Osteocyte (in vitro differentiated cells): ENCODE measurements at places on chromosomes 16 and 17. TPM values are rescaled to one million over a fixed set of nuclear protein-coding genes. Genes with fewer than 3 reads are reported as not detected.
A peak's percentile ranks its signal among the peaks of the same experiment; 100 is the strongest.

DNA sequence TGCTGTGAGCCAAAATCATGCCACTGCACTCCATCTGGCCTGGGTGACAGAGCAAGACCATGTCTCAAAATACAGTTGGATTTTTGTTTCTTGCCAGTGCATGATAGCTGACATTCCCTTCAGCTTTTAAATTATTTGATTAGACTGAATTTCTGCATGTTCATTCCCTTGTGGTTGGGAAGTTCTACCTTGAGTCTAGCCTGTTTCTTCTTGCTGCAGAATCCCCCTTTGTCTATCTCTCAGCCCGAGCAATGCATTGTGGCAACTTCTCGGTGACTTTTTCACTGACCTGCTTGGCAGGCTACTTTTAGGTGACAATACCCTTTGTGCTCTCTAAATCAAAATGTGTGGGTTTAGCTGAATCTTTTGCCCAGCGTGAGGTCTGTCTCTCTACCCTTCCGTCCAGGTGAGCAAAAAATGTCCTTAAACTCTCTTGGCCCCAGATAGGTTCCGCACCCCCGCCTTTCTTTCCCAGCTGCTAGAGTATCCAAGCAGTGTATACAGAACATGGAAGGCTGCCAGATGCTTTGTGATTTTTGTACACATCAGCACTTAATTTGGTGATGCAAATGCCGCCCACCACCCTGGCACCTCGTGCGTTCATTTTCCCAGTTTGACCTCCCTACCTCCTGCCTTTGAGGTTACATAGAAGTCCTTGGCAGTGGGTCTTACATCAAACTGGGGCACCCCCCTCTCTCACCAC lies 130.2 kb downstream of the ABCC6 start:
- no peak for DNase-seq

DNA sequence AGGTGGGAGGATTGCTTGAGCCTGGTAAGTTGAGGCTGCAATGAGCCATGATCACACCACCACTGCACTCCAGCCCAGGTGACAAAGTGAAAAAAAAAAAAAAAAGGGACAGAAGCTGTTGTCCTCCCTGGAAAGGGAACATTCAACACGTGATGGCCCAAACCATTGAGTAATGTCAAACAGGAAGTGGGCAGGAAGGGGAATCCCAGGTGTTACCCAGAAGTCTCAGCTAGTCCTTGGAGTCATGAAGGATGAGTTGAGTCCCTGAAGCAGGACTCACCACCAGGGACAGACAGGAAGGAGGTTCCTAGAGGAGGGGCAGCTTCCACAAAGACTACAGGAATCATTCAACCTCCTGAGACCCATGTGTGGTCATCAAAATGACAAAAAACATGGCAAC lies 19.8 kb upstream of the CMIP start:
- DNase-seq = no peak

DNA sequence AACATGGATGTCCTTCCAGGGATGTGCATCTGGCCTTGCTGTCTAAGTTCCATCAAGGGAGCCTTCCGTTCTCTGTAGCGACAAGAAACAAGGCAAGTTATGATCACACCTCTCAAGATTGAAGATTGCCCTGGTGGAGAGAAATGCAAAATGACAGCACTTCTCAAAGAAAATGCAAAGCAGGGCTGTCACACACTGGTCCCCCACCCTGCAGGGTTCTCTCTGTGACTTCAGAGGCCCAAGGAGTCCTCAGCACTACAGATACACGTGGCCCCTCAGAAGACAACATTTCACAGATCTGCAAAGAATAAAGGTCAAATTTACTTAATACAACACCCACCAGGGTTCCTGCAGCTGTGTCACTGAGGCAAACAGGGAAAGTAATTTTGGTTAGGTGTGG lies 60.7 kb upstream of the TEX2 start:
- no peak for DNase-seq

DNA sequence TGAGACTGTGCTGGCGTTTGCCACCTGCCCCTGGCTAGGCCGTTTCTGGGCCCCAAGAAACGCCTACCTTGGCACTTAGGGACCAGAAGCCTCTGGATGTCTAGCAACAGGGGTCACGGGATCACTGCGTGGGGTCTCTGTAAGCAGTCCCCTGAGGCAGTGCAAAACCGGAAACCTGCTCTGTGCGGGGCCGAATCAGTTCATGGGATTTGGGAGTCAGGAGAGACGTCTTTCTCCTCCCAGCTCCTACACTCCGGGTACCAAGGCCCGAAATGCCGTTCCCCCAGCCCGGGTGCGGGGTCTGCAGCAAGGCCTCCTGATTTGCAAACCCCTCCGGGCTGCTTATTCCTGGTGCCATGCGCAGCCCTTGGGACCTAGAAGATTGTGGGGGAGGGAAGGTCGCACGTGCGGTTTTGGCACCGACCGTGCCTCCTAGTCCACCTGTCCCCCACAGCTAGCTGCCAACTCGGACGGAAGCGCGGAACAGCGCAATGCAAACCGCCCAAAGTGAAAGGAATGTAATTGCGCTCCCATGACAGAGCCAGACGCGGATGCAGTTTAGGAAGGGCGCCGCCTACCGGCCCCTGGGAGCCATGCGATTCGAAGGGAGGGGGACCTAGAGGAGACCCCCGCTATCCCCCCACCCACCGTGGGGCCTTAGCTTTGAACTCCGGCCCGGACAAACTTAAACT lies 6.5 kb downstream of the IRX5 start:
- DNase-seq = peak; percentile 88

DNA sequence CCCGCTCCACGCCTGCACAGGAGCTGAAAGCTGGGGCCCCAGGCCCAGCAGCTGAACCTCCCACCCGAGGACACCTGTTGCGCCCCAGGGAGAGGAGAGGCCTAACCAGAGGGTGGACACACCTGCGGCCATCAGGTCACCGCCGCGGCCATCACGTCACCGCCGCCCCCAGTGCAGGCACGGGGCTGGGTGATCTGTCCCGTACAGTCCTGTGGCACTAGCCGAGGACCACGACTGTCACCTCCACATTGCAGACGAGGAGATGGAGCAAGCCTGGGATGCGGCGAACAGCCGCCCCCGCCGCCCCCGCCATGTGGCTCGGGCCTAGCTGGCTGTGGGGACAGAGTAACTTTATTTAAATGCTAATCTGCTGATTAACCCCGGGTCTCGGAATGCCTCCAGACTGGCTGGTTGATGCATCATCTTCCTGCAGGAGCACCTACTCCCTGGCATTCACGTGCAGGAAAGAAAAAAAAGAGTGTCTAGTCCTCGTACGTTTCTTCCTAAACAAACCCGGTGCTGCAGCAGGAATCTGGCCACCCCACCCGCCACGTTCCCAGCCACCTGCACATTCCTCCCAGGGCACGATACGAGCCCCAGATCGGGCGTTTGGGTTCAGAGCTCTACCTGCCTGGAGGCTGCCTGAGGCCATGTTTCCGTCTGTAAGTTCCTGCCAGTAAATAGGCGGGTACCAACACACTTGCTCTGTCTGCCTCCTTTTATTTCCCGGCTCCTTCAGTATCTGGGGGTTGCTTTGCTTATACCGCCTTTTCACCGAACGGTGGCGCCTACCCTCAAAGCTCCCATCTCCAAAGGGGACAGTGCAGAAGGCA lies 29.9 kb downstream of the PIEZO1 start:
- no peak for DNase-seq

DNA sequence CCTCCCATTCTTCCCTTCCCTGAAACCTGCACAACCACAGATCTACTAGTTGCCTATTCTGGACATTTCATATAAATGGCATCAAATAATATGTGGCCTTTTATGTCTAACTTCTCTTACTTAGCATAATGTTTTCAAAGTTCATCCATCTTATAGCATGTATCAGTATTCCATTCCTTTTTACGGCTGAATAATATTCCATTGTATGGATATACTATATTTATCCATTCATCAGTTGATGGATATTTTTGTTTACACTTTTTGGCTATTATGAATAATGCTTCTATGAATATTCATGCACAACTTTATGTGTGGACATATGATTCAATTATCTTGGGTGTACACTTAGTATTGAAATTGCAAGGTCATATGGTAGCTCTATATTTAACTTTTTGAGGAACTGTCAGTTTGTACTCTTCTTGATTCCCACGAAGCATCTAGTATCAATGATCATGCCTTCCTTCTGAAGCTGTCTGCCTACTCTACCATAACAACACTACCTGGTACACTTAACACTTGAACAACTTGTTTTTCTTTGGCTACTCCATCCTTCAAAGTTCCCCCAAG lies 12.7 kb upstream of the CHD3 start:
- DNase-seq = no peak

DNA sequence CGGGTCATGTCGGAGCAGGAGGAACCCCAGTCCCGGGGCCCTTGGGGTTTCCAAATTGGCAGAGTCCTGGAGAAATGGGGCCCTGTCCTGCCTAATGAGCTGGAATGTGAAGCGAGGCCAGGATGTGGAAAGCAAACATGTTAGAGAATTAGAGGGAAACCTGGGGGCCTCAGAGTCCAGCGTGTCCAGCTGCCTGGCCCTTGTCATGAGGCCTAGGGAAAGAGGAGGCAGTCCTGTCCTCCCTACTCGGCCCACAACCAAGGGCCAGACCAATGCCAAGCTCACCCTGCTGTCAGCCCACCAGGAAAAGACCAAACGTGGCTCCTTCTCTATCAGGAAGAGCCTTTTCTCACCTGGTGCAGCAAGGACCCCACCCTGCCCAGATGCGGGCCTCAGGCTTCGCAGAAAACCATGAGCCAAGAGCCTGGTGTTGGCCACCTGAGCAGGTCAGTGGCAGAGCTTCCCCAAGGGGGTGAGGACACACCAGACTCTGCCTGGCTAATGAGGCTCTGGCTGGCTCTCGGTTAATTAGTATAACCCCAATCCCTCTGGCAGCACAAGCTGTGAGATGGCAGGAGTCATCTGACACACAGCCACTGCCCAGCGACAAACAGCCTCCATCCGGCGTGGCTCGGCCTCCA lies 10.1 kb downstream of the TEKT5 start:
- peak; percentile 78 for DNase-seq

GRCh38 chr17:48724251-48725003 lies 1.4 kb downstream of the PRAC2 start:
- no peak for DNase-seq

DNA sequence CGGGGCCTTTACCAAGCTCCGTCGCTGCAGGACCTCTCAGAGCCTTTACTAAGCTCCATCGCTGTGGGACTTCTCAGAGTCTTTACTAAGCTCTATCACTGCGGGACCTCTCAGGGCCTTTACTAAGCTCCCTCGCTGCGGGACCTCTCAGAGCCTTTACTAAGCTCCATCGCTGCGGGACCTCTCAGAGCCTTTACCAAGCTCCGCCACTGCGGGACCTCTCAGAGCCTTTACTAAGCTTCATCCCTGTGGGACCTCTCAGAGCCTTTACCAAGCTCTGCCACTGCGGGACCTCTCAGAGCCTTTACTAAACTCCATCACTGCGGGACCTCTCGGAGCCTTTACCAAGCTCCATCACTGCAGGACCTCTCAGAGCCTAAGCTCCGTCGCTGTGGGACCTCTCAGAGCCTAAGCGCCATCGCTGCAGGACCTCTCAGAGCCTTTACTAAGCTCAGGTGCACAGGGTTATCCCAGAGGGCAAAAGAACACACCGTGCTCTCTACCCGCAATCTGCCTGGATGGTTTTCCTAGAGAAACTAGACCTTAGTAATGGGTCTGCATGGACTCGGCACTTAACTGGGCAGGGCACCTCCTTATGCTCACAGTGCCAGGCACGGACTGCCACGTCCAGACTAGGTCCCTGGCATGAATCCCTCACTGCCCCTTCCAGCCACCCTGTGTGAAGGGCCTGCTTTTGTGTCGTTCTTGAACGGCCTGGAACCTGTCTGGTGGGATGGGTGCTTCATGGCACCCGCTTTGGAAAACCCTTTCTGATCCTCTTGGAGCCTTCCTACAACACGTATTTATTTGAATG lies 69.2 kb upstream of the DOC2B start:
- no peak for DNase-seq

DNA sequence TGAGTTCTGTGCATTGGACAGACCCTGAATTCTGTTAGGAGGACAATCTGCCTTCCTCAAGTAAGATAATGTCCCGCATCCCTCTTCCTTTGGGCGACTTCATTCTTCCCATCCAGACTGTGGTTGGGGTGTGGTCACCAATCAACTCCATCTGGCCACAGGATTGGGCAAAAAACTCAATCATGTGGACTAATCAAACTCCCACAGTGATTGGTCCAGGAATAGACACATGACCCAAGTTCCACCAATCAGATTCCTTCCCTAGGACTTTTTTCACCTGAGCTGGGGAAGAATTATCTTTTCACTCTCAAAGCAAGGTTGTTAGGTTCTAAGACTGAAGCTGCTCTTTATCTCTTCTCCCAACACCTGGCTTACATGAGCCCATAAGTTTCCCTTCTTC lies 13.2 kb upstream of the NKD1 start:
- peak; percentile 30 for DNase-seq

DNA sequence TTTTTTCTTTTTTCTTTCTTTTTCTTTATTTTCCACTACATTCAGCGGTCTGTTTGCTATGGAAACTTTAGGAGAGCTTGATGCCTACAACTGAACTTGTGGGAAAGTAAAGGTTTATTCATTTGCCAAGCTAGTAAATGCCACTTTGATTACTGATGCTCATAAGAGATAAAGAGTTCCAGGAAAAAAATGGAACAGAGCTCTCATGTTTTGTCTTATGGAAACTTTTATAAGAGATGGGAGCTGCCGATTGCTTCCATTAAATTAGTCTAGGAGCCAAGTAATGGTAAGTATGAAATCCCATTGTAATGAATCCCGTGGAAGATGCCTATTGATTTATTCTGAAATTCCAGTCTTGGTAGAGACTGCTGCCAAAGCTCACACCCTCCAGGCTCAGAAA lies 7.1 kb downstream of the ANKFN1 start:
- no peak for DNase-seq

- DNase-seq = no peak
These were observed 89.4 kb downstream of the ITFG1 start for GRCh38 chr16:47371271-47372014.

GRCh38 chr17:37283414-37283961 lies 92.3 kb upstream of the C17orf78 start:
- DNase-seq = no peak

- no peak for DNase-seq
These were observed 4.7 kb downstream of the KLHDC4 start for GRCh38 chr16:87761060-87761459.

KREMEN2 gene
- total RNA-seq = not detected in 2 replicates

MSLN gene
- total RNA-seq = 0.19 and 0.21 TPM in 2 replicates

PPP1R1B gene
- 4.5 and 6.0 TPM in 2 replicates for total RNA-seq

NUDT16L1 gene
- total RNA-seq = 26.2 and 28.9 TPM in 2 replicates

GRIN2A gene
- not detected in 2 replicates for total RNA-seq

USP6 gene
- total RNA-seq = 0.13 and 0.16 TPM in 2 replicates

FGF11 gene
- 1.3 and 1.5 TPM in 2 replicates for total RNA-seq

ZNF469 gene
- total RNA-seq = 4.1 and 4.6 TPM in 2 replicates

MYO1C gene
- total RNA-seq = 183 and 184 TPM in 2 replicates

OR4D1 gene
- total RNA-seq = 0.11 TPM in 1 of 2 replicates, not detected in the other
